Activated CD8-positive, alpha-beta memory T cell treated with anti-CD3 and anti-CD28 coated beads for 48 hours (primary cell): ENCODE measurements at places on chromosomes 16 and 17.

GRCh38 chr17:42832213-42832933 is 824 bp upstream of the PSME3 start:
- no peak for DNase-seq

- no peak for DNase-seq
Measured at GRCh38 chr16:51880776-51881175, 666.2 kb downstream of the TOX3 start.

GRCh38 chr16:945271-946047 is 25.3 kb downstream of the LMF1 start:
- no peak for DNase-seq

GRCh38 chr17:81802856-81803643 is 900 bp upstream of the GCGR start:
- no peak for DNase-seq

DNA sequence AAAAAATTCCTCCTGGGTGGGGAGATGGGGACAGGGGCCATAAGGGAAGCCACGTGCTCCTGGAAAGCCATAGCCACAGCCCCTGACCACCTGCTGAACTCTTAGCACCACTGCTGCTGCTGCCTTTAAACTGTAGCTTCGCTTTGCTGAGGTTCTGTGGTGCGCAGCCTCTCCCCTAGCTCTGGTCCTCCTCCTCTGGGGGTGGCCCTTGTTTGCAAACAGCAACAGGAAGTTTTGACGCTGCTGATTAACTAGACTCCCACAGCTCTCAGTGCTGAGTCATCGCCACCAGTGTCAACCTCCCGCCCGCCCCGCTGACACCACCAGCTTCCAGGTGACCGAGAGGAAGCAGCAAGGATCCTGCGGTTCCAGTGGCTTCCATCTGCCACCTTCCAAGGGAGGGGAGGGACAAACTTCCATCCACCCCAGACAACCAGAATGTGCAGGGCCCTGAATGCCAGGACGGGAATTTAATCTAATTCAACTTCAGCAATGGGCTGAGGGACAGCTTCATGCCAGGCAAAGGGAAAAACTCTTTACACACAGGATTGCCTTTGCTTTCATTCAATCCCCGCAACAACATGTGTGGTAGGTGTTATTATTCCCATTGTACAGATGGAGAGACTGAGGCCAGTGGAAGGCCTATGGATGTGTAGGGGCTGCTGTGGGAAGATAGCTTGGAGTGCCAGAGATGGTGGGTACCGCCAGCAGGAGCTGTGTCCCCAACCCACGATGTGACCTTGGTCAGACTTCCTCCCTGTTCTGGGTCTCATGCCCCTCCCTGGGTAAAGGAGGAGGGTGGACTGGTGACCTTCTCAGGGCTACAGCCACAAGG is 8.1 kb upstream of the KIFC3 start:
- peak; percentile 49 for DNase-seq

DNA sequence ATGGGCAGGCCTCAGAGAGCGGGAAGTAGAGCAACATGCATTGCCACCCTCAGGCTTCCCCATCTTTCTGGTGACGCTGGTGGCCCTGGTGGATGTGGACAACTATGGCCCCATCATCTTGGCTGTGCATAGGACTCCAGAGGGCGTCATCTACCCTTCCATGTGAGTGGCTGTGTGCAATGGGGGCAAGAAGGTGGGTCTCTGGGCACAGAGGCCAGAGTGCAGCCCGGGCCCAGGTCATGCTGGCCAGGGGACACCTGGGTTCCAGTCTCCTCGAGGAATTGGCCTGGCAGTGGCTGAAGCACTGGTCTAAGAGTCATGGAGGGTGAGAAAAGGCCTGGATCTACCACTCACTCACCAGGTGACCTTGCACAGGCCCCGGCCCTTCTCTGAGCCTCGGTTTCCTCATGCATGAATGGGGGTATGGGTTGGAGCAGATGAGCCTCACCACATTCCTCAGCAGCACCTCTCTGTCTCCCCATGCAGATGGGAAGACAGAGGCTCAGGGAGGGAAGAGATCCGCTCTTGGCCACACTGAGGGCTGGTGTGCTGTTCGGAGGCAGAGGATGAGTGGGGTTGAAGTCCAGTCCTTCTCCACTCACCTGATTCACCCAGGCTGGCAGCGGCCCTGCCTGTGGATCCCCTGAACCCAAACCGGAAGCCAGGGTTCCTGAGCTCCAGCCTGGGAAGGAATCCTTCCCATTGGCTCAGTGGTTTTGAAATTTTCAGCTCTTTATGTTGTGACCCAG is 7.2 kb upstream of the ADGRG3 start:
- no peak for DNase-seq
